Mesenchymal stem cell (in vitro differentiated cells and primary cell): ENCODE measurements at places on chromosomes 11 and 22.
A peak's percentile ranks its signal among the peaks of the same experiment; 100 is the strongest.

DNA sequence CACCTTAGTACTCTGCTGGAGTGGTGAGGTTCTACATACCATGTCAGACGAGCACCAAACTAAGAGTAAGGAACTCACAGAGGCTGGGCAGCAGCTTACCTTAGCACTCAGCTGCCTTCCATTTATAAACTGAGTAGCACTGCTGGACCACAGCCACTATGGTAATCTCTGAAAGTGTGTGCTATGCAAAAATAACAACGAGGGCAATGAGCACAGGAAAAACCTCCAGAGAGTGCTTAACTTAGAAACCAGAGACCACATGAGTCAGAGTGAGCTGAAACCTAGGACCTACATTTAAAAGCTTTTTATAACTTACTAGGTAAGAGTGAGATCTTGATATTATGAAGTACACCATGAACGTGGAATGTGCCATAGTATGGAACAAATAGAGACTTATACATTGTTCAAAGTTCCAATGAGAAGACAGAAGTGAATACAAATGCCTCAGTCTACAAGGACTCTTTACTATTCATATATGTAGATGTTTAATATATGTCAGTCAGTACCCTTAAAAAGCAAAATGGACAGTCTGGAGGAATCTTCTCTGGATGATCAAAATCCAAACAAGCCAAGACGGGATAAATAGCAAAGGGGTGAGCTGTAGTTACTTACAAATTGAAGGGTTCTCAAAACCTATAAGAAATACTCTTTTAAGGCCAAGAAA lies 17.2 kb upstream of the CD59 start:
- DNase-seq, result peak; percentile 37

GRCh38 chr22:31681349-31682345 lies 19.6 kb upstream of the PISD start:
- DNase-seq, result peak; percentile 28

DNA sequence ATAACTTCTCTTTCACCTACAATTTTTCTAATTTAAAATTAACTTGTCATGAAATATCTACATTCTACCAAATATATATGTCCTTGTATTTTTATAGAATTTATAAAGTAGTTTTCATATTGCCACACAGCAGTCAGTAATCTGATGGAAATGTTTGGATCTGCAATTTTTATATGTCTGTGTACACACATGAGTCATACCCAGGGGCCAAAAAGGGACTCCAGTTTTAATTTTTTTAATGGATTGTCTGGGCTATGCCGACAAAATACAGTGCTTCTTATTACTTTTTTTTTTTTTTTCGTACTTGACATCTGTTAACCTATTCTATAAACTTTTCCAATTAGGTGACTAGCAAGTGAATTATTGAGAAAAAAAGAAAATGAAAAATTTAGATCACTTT lies 6.3 kb downstream of the GUCY1A2 start:
- peak; percentile 48 for DNase-seq

DNA sequence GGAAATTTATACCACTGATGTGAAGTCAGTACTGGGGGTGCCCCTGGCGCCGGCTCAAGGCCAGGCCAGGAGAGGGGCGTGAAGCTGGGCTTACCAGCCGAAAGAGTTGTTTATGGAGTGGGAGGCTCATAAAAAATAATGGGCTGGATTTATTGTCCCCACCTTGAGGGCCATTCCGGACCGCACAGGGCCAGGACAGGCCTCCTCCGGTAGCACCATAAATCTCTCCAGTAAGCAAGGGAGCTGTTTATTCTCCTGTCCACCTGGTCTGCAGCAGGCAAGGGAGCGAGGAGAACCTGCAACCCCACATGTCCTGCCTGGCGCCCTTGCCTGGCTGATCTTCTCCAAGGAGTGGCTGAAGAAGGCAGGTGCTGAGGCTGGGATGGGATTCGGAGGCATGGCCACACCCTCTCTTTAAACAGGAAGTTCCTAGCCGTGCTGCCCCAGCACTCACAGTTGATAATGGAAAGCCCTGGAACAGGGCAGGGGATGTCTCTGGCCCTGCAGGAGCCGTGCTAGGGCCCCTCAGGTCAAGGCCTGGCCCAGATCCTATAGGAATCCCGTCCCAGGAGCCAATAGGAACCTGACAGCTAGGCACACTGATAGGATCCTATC lies 65.1 kb downstream of the SCUBE1 start:
- no peak for DNase-seq

DNA sequence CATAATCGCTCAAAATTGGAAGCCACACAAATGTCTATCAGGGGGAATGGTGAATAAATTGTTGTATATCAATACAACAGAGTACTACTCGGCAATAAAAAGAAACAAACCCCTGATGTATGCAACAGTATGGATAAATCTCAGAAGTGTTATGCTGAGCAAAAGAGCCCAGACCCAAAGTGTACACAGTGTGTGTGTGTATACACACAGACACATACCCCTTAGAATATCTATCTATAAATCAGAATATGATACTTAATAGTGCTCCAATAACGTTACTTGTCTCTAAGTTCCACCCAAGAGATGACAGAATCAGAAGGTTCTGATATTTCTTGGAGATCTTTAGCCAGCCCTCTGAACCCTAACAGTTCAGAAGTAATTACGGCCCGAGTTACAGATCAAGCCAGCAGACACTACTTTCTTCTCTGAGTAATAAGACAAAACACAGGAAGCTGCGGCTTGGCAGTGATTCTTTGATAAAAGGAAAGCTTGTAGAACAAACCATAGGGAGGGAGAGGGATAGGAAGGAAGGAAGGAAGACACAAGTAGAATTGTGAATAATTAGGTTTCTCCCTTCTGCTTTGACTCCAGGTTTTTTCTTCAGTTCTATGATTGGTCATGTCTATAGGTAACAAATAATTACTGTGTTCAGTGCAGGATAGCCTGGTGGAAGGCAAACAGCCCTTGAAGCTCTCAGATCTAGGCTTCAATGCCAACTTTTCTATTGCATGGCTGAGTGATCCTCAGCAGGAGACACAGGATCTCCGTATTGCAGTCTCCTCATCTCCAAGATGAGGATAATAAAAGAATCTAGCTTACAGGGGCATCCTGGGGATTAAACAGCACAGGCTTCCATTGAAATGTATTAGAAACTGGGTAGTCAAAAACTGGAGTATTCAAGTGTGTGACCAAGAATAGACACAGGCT lies 75.6 kb upstream of the TEAD1 start:
- peak; percentile 55 for DNase-seq

- peak; percentile 15 for DNase-seq
These were observed 134.8 kb downstream of the C11orf58 start for GRCh38 chr11:16873289-16873688.

GRCh38 chr11:89737116-89737515 lies 27.0 kb downstream of the TRIM77 start:
- DNase-seq, result no peak

DNA sequence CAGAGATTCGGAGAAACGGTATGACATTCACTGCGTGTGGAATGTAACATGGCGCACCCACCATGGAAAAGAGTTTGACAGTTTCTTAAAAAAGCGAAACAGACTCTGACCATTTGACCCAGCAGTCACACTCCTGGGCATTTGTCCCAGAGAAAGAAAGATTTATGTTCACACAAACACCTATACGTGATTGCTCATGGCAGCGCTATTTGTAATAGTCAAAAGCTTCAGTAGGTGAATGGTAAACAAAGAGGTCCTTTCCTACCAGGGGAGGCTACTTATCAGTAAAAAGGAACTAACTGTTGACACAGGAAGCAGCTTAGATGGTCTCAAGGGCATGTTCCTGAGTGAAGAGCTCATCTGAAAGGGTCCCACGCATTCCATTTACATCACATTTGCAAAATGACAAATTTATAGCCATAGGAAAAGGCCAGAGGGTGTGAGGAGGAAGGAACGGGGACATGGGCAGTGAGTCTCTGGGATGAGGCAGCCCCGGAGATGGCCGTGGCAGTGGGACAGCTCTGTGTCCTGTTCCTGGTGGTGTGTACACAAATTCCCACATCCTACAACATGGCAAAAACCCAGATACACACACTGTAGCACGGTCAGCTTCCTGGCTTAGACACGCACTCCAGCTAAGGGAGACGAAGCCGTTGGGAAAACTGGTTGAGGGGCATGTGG lies 14.6 kb upstream of the KRTAP5-6 start:
- DNase-seq, result no peak

DNA sequence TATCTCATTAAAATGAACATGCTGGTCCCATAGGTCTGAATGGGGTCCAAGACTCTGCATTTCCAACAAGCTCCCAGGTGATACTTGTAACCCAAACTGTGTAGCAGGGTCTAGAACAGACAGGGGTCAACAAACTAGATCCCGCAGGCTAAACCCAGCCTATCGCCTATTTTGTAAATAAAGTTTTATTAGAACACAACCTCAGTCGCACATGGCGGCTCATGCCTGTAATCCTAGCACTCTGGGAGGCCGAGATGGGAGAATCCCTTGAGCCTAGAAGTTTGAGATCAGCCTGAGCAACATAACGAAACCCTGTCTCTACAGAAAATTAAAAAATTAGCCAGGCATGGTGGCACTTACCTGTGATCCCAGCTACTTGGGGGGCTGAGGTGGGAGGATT lies 42.3 kb upstream of the HMGXB4 start:
- DNase-seq, result no peak

DNA sequence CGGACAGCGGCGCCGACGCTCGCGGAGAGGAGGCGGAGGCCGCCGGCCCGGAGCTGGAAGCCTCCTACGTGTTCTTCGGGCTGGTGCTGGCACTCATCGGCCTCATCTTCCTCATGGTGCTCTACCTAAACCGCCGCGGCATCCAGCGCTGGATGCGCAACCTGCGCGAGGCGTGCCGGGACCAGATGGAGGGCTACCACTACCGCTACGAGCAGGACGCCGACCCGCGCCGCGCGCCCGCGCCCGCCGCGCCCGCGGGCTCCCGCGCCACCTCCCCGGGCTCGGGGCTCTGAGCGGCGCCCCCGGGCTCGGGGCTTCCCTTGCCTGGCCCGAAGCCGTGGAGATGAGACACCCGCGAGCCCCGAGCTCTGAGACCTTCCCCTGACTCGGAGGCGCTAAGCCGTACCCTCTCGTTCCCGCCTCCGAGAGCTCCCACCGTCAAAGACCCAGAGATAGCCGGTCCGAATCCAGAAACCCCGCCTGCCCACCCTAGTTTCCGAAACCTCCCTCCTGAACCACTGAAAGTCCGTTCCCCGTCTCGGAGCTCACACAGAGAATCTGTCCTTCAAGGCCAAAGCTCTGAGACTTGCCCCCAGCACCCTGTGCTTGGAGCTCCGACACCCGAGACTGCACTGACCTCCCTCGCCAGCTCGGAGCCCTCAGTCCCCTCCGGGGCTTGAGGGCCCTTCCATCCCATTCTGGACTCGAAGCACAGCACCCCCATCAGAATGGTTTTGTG lies 1.5 kb downstream of the TPBGL start:
- DNase-seq, result no peak

DNA sequence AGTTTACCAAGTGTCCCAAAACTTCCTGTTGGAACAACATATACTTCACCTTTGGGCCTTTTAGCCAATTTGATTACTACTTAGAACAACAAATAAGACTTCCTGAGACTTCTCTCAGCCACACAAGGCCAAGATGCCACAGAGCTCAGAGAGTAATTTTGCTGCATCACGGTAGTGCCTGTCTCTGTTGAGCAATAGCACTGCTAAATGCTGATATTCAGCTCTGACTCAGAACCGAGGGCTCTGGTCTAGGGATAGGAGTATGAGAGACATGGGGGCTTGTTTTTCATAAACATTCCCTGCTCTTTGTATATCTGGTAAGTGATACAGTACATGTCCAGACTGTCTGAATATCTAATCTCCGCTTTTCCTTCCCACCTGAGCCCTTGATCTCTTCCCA lies 260.4 kb upstream of the ARHGAP20 start:
- peak; percentile 91 for DNase-seq

DNA sequence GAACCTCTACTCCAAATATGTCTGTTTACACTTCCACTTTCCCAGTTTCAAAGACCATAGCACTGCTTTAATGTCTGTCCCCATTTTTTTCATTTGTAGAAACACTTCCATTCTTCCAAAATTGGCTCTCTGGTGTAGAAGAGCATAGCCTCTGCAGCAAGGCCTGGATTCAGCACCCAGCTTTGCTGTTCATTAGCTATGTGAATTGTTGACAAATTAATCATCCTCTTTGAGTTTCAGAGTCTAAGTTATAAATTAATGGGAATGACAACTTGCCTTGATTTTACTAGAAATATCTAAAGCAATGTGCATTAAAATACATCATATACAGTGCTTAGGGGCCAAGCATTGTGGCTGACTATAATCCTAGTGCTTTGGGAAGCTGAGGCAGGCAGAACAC lies 22.4 kb downstream of the GRIA4 start:
- no peak for DNase-seq

- no peak for DNase-seq
These were observed 6.8 kb downstream of the BET1L start for GRCh38 chr11:200224-201003.
